GM23338 (cell line): ENCODE measurements at places on chromosomes 6 and 20. TPM values are rescaled to one million over a fixed set of nuclear protein-coding genes. Genes with fewer than 3 reads are reported as not detected.
A peak's percentile ranks its signal among the peaks of the same experiment; 100 is the strongest.

CLDN20 gene
- 0.17 and 0.23 TPM in 2 replicates for polyA plus RNA-seq

MAPK13 gene
- polyA plus RNA-seq = 6.3 TPM in 2 replicates

BEND6 gene
- 4.5 and 6.0 TPM in 2 replicates for polyA plus RNA-seq

BNIP5 gene
- not detected in 2 replicates for polyA plus RNA-seq

PACRG gene
- 0.52 and 0.68 TPM in 2 replicates for polyA plus RNA-seq

TCF21 gene
- 0.05 and 0.19 TPM in 2 replicates for polyA plus RNA-seq

WFDC5 gene
- not detected in 2 replicates for polyA plus RNA-seq

EPM2A gene
- 3.5 and 3.7 TPM in 2 replicates for polyA plus RNA-seq

PLCG1 gene
- 23.8 and 27.4 TPM in 2 replicates for polyA plus RNA-seq

ELOVL5 gene
- 66.9 and 83.3 TPM in 2 replicates for polyA plus RNA-seq

PTCHD4 gene
- 0.19 and 0.78 TPM in 2 replicates for polyA plus RNA-seq

TINAG gene
- not detected in 2 replicates for polyA plus RNA-seq

- DNase-seq = no peak
Observed at GRCh38 chr20:41264819-41265218, 52.7 kb downstream of the ZHX3 start.

- no peak for DNase-seq
Observed at GRCh38 chr6:34524499-34524898, 31.6 kb downstream of the SPDEF start.

- DNase-seq = no peak
Observed at GRCh38 chr6:170003451-170004160, 252.2 kb downstream of the ERMARD start.

DNA sequence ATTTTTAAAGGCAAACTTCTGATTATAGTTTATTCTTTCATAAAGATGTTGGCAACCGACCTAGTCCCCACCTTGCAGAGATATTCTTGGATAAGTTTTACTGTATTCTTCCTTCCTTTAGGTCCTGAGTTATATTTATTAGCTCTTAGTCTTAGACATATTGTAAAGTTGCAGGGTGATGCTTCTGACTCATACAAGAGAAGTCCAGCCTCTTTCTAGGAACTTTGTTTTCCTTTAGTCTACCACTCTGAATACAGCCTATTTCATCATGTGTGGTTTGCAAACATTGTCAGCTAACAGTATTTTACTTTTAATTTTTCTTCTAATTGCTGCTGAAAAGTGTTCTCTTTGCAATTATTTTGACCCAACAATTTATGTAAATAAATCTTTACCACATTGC, 686.7 kb downstream of the COL12A1 start:
- no peak for DNase-seq

GRCh38 chr6:6466967-6467761, 121.4 kb upstream of the LY86 start:
- DNase-seq = no peak

DNA sequence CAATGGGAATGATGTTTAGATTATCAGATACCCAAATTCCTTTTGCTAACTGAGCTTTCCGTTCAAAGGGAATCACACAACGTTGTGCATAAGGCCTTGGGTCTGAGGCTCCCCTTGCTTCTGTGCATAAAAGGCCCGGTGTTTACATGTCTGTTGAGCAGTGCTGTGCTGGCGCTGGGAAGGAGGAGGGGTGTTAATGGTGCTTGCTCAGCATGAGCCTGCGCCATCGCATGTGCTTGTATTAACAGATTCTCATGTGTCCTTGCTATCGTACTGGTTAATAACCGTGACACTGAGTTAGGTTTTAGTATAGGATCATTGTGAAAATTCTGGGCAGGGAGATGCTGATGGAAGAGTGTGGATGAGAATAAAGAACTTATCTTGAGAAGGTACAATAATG, 62.3 kb upstream of the TRAF3IP2 start:
- DNase-seq = no peak

DNA sequence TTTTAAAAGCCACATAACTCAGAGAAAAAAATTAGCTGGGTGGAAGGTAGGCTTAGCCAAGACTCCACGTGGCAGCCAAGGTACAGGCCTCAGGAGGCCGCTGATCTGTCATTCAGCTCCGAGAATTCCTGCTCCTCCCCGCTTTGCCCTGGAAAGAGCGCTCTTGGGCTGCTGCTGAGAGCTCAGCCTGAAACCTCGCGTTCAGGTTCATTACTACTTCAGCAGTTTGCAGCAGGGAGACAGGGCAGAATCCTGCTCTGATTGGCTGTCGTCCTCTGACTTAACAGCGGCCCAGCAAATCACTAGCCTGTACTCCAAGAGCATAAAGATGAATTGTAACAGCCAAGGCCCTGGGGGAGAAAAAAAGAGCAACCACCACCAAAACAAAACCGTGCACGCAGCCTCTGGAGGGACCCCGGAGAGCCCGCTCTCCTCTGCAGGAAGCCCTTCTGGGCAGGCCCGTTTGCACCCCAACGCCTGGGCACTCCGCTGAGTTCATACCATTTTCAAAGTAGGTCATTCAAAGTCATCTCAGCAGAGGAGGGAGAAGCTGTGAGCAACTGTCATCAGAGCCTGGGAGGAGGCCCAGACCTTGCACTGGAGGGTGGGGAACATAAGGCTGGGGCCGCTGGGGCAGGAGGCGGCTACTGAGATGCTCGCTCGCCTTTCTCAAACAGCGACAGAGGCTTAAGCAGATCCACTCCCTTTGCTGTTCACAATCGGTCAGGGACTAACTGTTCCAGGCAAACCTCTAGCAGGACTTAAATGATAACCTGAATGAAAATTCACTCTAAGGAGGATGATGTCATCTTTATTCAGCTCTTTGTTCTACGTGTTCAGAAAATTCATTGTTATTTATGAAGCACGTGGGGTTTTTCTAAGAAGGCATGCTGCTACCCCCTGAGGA, 42.3 kb upstream of the ATXN1 start:
- DNase-seq = peak; percentile 92

- DNase-seq = no peak
Observed at GRCh38 chr6:4563877-4564276, 212.3 kb upstream of the CDYL start.

DNA sequence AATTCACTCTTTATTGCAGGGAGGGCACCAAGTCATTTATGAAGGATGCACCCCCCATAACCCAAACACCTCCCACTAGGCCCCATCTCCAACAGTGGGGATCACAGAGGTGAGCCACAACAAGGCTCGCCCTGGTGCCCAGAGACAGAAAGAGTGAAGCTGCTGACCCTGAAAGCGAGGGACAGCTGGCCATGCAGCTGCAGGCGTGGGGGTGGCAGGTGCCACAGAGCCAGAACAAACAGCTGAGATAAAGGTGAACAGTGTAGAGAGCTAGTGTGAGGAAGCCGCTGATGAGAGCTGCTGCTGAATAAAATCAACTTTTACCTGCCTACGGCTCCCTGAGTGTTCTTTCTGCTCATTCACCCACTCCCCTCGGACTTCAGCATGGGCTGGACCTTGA, 18.8 kb upstream of the RGS17 start:
- DNase-seq = no peak

- DNase-seq = no peak
Observed at GRCh38 chr6:158500016-158500735, 59.7 kb upstream of the TMEM181 start.

DNA sequence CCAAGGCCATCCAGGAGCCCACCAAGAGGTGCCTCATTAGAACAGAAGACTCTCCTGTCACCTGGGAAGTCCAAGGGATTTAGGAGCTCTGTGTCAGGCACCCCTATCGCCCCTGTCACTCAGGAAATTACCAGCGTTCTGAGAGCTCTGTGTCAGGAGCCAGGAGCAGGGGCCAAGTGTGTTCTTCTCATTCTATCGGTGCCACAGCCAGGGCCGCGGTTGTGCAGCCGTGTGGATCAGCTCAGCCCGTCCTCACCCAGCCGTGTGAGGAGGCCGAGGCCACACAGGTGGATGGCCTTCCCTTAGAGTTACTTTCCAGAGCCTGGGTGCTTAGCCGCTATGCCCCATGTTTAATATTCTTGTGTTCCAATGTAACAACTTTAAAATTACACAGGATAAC, 9.8 kb downstream of the MTG2 start:
- no peak for DNase-seq

GRCh38 chr6:167730441-167730840, 96.3 kb upstream of the AFDN start:
- DNase-seq = no peak

- no peak for DNase-seq
Observed at GRCh38 chr6:96051555-96051954, 35.8 kb downstream of the FUT9 start.

- no peak for DNase-seq
Observed at GRCh38 chr20:44014807-44015732, 100.4 kb downstream of the TOX2 start.

DNA sequence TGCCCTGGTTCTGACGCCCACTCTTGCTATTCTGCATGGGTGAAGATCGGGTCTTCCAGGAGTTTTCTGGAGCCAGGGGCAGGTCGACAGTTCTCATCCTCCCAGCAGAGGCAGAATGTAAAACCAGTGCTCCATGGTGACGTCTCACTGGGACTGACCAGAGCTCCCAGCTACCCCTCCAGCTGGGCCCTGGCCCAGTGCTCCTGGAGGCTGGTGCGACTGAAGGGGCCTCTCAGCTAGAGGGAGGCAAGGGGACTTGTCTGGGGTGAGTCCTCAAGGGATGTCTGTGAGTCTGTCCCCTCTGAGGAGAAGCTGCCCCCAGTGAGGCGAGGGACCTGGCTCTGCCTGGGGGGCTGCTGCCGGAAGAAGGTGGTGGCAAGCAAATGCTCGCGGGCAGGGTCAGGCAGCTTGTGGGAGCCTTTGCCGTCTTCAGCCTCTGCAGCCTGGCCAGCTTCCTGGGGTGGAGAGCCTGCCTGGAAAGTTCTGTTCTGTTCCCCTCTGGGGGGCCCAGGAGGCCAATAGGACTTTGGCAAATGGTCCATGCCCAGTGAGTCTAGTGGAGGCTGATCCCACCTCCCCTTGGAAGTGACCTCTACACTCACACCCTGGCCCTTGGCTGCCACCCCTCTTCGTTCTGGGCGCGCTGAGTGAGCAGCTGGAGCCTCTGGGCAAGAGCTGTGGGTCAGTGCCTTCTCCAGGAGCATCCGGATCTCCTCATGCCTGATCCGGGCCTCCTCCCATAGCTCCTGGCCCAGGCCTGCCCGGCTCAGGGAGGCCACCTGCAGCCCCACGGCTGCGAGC, 47.5 kb downstream of the KIAA1755 start:
- no peak for DNase-seq

DNA sequence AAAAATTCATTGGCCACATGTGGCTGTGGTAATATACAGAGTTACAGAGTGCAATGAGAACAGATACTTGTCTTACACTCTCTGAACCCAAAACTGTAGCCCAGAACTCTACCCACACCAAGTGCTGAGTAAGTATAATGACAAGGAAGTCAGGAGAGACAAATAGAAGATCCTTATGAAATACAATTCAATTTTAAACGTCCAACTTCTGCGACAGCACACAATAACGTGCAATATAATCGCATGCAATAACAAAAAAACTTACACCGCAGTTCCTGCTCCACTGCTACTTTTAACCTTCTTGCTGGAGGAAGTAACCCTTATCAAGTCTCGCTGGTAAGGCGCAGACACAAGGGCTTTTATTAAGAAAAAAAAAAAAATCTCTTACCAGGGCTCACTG, 881 bp downstream of the SFT2D1 start:
- no peak for DNase-seq

GRCh38 chr6:33392595-33392948, 949 bp downstream of the KIFC1 start:
- no peak for DNase-seq

- no peak for DNase-seq
Observed at GRCh38 chr6:170368544-170368943, 62.0 kb downstream of the FAM120B start.

- DNase-seq = no peak
Observed at GRCh38 chr6:17881085-17881858, 106.2 kb downstream of the KIF13A start.

- DNase-seq = no peak
Observed at GRCh38 chr6:135063926-135064325, 9.3 kb upstream of the HBS1L start.

DNA sequence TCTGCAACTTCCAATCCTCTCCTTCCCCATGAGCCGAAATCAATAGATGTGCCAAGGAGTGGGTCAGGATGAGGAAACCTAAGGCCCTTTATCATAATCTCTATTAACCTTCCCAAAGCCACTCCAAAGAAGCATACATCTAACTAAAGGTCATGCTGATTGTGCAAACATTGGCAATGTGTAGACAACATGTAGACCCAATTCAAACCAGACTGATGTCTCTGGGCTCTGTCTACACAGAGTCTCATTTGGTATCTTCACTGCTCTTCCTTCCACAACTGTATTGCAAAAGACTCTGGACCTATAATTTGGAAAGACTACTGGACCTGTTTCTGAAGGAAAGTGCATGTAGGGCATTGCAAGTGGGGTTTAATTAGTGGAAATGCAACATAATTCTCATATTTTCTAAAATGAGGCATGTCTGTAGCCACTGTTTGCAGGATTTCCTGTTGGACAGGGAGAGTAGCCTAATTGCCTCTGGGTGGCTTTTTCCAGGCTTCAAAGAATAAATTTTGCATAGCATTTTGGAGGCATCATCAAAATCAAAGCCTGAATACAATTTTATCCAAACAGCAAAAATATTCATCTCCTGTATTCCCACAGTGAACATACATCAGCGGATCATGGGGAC, 35.0 kb upstream of the MLIP start:
- no peak for DNase-seq

GRCh38 chr6:355373-356208, 36.0 kb upstream of the IRF4 start:
- no peak for DNase-seq

DNA sequence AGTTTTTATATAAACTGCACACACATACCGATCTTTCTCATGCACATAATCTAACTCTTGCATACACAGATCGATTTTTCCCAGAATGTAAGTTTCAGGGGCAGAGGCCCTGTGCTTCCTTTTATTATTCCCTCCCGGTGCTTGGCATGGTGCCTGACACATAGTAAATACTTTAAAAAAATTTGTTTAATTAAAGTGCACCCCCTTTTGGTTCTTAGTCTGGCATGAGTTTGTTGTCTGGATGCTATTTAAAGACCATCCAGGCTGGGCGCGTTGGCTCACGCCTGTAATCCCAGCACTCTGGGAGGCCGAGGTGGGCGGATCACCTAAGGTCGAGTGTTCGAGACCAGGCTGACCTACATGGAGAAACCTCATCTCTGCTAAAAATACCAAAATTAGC, 5.4 kb upstream of the DEK start:
- no peak for DNase-seq

DNA sequence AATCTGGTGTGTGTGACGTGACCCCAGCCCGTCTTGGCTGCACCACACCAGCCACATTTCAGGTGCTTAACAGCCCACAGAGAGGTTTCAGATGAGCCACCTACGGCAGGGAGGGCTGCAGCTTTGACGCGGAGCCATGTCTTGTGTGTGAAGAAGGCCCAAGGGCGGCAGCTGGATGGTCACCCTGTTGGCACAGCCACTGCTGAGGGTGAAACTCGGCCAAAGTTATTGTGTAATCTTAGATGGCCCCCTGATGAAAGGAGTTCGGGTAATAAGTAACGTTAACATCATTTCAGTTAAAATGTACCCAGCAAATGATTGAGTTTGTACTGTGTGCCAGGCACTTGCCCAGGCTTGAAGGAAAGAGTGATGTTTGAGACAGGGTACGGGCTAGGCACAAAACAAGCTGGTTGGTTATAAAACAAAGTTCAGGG, 97.2 kb downstream of the SSR1 start:
- DNase-seq = no peak

GRCh38 chr6:15464211-15464725, 198.6 kb downstream of the DTNBP1 start:
- DNase-seq = peak; percentile 77
